Activated CD8-positive, alpha-beta memory T cell treated with anti-CD3 and anti-CD28 coated beads for 4 hours (primary cell): ENCODE measurements at places on chromosomes 2 and 18.

- no peak for DNase-seq
These were observed at the start of gene CELF4 for GRCh38 chr18:37565101-37565976. Gene CELF4 (minus strand): TSS chr18:37565798.

DNA sequence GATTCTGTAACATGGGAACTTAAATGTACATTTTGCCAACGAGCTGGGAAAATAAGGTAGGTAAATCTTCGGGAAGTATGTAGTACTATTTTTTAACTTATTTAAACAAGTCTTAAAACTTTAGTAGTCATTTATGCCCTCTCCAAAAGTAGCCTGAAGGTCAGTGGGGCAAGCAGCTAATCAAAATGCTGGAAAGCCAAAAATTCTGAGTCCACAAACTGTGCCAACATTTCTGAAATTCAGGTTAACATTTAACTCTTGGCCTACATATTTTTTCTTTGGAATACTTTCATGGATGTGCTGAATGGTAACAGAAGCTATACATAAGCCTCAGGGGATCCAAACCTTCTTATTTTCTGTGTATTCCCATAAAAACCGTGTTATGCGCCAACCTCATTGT is 26.3 kb downstream of the WDR75 start:
- DNase-seq = no peak

DNA sequence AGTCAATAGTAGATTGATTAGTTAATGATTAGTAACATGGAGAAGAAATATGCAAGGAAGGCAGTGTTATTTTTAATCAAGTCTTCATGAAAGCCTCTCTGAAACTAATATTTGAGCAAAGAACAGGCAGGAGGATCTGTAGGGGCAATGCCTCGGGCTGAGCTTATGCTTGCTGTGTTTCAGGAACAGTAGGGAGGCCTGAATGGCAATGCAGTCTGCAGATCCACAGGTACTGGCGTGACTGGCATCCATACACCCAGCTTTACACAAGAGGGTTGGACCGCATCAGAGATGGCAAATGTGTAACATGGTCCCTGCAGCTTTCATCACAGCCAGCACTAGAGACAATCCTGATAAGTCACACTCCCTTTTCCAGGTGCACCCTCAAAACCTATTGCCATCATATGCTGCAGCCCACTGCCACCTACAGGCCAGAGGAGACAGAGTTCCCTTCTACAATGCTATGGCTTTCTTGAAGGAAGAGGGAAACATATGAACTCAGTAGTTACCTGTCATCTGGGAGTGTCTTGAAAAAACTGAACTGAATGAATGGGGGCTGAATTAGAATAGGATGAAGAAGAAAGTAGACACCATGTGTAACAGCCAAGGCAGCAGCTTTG is 582.4 kb upstream of the RAB6C start:
- no peak for DNase-seq

- no peak for DNase-seq
These were observed 6.7 kb downstream of the LMAN1 start for GRCh38 chr18:59352250-59352855.

DNA sequence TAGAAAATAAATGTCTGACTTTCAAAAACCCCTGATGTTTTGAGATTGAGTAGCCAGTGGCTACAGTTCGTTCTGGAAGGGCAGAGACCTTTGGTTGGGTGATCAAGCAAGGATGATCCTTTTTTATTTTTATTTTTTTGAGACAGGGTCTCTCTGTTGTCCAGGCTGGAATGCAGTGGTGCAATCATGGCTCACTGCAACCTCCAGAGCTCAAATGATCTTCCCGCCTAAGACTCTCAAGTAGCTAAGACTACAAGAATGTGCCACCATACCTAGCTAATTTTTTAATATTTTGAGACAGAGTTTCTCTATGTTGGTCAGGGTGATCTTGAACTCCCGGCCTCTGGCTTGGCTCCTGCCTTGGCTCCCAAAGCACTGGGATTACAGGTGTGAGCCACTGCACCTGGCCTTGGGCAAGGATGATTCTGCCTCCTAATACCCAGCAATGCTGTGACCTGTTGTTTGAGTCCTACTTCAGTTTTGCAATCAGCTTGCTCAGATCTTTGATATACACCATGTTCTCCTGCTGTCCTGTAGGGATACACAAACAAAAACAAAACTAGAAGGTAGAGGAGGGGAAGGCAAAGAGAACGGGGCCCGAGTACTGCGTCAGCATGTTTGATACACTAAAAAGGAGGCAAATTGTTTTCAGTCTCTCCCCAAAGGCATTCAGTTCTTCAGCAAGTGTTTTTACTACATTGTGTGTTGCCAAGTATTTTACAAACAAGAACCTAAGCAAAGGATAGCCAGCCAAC is 59.2 kb upstream of the LYPD6B start:
- no peak for DNase-seq
